ENCODE measurements at places on chromosomes 3 and 15.

DNA sequence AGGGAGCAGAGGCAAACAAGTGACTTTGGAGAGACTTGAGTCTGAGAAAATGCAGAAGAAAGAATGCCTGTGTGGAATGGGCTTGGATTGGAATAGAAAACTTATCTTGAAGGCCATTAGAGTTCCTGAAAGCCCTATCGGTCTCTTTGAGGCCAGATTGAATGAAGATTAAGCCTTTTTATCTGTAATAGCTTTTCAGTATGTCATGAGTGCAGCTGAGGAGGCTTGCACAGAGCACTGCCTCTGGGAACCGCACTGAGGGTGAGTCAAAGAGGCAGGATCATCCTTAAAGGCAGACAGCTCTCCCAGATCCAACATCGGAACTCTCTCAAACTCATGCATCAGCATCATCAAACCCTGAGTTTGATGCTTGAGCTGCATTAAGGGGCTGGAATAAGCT lies 515.2 kb downstream of the NTRK3 start:
- no peak for DNase-seq

DNA sequence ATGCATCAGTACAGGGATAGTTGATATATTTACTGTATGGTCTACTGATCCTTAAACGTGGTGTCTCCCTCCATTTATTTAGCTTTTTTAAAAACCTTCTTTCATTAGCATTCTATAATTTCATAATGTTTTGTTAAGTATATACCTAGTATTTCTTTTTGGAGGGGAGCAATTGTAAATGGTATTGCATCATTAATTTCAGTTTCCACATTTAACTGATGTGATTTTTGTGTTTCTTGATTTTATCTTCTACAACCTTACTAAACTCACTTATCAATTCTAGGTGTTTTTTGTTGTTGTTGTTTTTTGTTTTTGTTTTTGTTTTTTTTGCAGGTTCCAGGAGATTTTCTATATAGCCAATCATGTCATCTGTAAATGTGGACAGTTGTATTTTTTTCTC lies 18.4 kb downstream of the GOLGA6L1 start:
- DNase-seq = no peak

DNA sequence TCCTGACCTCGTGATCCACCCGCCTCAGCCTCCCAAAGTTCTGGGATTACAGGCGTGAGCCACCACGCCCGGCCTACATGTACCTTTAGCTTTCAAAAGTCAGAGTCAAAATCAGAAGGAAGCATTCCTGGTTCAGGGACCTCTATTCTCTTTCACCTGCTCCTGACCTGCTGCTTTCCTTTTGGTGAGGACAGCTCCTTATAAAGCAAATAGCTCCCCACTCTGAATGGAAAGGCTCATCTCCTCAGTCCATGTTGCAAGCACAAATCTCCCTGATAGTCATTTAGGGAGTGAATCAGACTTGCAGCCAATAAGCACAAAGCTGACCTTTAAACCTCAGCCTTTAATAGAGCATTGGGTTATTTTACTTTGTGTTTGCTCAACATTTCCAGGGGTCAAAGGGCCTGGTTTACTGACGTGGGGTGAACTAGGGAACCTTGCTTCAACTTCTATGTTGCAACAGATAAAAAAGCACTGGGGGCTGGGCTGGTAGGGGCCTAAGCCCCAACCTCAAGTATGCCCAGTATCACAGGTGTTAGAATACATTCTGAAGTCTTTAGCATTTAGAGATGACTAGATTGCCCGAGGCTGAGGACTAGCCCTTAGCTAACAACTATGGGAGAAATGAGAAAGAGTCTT lies 43.1 kb downstream of the THRB start:
- no peak for DNase-seq

DNA sequence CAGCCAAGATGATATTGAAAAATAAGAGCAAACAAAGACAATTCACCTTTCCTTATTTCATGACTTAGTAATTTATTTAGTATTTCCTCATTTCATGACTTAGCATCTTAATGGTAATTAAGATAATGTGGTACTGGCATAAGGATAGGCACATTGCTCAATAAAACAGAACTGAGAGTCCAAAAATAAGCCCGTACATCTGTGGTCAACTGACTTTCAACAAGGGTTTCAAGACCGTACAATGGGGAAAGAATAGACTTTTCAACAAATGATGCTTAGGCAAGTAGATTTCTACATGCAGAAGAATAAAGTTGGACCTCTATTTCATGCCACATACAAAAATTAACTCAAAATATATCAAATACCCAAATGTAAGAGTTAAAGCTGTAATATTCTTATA lies 603 bp upstream of the PYDC2 start:
- DNase-seq = no peak

DNA sequence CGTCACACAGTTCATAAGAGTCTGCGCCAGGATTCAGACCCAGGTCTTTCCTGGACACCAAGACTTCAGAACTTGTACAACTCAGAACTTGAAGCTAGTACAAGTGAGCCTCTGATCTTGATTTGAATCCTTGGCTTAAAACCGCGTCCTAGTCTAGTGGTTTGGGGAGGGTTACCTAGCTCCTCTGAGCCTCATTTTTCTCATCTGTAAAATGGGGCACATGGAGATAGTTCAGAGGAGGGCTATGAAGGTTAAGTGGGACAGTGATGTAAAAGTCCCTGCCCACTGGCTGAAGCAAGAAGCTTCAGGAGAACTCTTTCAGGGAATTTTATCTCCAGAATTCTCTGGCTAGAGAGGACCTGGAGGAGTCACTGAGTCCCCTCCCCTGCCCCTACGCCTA lies 48.7 kb upstream of the LCTL start:
- DNase-seq = no peak

DNA sequence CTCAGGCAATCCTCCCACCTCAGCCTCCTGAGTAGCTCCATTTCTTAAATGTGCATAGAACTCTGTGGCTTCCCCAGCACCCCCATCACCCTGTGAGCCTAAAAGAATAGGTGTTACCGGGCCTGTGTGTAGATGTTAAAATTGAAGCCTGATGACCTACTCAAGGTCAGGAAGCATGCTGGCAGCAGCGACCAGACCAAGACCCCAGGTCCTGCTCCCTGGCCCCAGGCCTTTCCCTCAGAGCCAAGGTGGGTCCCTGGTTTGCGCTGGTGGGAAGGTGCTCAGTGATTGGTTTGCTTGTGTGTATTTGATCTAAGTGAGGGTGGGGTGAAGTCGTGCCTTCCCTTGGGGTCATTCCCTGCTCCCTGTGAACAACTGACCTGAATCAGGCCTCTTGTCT lies 18.4 kb upstream of the CRABP1 start:
- no peak for DNase-seq

- DNase-seq = no peak
These were observed 90.0 kb downstream of the FAM43A start for GRCh38 chr3:194775731-194776130.

GRCh38 chr3:41431386-41431785 lies 232.1 kb downstream of the CTNNB1 start:
- no peak for DNase-seq

Measured in brain pericyte (primary cell).